ENCODE measurements at places on chromosomes 3 and 15.

DNA sequence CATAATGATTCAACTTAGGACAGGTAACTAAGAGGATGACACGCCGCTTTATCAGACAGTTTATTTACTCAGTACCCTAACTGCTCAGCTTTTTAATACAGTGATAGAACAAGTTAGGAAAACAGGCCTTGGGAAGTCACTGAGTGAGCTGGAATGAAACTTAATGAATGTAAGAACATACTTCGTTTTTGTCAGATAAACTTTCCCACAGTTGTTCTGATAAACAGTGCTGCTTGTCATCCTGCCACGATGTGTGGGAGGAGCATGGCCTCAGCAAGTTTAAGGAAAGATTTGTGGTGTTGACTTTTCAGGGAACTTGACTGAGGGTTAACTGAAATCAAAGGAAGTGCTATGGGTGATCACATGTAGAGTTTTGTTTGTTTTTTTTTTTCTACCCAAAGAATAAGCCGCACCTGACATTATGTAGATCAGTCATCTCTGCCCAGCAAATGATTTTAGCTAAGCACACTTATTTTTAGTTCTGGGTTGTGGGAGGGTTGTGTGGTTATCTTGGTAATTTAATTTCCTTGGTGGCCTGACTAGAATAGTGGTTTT, 5.6 kb upstream of the P2RY14 start:
- no peak for DNase-seq

GRCh38 chr3:156614642-156615511, 59.5 kb upstream of the TIPARP start:
- no peak for DNase-seq

GRCh38 chr3:65939801-65940246, 98.9 kb downstream of the MAGI1 start:
- DNase-seq = no peak

DNA sequence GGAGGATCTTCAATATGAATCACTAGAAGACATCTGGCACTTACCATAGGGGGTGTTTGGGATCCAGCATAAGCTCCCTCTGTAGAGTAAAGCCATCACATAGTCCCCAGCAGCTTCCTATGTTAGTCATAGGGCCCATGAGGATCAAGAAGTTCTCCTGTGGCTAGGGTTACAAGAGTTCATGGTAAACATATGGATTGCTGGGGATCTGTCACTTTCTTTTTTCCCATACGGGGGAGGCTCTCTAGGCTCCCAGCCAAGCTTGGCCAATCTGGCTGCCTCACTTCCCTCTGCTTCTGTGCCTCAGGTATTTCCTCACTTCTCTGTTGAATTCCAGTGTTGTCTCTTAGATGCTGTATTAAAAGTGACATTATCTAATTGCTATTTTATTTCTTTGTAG, 597.9 kb downstream of the PDCD6IP start:
- no peak for DNase-seq

GRCh38 chr15:40087068-40087810, 21.4 kb downstream of the BMF start:
- DNase-seq = no peak

- no peak for DNase-seq
Measured at GRCh38 chr3:16504242-16504641, 9.3 kb downstream of the RFTN1 start.

- DNase-seq = no peak
Measured at GRCh38 chr15:29208352-29208751, 61.3 kb downstream of the NSMCE3 start.

DNA sequence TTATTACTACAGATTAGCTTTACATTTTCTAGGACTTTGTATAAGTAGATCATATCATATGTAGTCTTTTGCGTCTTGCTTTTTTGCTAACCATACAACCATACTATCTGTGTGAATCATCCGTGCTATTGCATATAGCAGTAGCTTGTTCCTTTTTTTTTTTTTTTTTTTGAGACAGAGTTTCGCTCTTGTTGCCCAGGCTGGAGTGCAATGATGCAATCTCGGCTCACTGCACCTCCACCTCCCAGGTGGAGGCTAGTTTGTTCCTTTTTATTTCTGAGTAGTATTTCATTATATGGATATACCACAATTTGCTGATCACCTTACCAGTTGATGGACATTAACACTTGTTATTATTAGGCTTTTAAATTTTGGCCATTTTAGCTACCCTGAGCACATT, 54.5 kb upstream of the TBL1XR1 start:
- no peak for DNase-seq

- DNase-seq = no peak
Measured at GRCh38 chr3:153624310-153625030, 462.4 kb downstream of the RAP2B start.

GRCh38 chr3:175932586-175932985, 1073.5 kb downstream of the NAALADL2 start:
- DNase-seq = no peak

DNA sequence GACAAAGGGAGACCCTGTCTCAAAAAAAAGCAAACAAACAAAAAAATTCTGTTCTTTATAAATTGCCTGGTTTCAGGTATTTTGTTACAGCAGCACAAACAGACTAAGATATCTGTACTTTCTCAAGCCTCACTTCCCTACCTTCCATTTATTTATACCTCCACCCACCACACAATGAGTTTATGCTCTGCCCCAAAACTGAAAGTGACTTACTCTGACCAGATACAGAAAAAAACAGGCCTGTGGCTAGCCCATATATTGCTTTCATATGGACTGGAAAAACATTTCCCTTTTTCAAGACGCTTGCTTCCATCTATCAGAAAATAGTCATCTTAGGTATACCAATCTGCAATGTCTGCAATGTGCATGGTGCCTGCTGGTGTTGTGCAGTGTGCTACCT, 8.7 kb upstream of the GPD1L start:
- no peak for DNase-seq

- DNase-seq = no peak
Measured at GRCh38 chr3:153277029-153277428, 115.0 kb downstream of the RAP2B start.

GRCh38 chr3:179694731-179695130, 41.9 kb downstream of the USP13 start:
- no peak for DNase-seq

GRCh38 chr15:50046867-50047266, 72.2 kb downstream of the ATP8B4 start:
- DNase-seq = no peak

DNA sequence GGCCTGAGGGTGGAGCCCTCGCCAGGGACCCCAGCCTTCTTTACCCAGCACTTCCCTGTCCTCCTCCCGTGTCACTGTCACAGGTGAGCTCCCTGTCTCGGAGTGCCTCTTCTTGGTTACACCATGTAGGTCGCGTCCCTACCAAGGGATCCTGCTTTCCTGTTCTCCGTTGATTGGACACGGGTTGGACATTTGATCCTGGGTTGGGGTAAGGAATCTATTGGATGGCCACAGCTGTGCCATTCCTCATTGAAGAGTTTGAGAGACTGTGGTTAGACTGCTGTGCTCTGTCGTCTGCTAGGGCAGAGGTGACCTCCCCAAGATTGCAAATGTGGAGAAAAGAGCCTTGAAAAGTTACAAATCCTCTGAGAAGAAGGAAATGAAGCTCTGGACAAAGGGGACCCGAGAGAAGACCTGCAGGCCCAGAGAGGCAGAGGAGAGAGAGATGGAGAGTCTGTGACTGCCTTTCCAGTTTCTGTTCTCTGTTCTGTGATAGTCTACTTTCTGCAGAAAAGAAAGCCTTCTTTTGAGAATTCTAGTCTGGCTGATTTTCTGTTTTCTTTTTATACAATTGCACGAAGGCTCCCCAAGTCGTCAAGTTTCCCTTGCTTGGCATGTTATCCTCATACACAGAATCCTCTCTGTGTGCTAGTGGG, 325.7 kb upstream of the RGMA start:
- no peak for DNase-seq

- DNase-seq = no peak
Measured at GRCh38 chr15:23064156-23064555, 24.8 kb upstream of the TUBGCP5 start.

DNA sequence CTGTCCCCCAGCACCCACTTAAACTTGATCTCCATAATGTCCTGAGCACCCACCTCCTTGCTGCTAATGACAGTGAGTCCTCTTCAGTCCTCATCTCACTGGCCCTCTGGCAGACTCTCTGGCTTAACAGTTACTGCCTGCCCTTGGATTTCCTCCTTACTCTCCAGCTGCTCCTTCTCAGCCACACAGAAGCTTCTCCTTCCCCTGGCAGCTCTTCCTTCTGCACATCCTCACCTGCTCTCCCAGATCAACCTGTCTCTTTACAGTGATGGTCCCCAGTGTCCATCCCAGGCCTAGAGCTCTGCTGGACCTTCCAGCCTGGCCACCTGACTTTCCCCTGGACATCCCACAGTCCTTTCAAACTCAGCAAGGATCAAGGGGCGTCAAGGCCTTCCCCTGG, 47.4 kb upstream of the SMAD3 start:
- DNase-seq = no peak

- DNase-seq = no peak
Measured at GRCh38 chr3:66709532-66709931, 208.7 kb upstream of the LRIG1 start.

- DNase-seq = no peak
Measured at GRCh38 chr3:66481071-66482017, 19.5 kb downstream of the LRIG1 start.

DNA sequence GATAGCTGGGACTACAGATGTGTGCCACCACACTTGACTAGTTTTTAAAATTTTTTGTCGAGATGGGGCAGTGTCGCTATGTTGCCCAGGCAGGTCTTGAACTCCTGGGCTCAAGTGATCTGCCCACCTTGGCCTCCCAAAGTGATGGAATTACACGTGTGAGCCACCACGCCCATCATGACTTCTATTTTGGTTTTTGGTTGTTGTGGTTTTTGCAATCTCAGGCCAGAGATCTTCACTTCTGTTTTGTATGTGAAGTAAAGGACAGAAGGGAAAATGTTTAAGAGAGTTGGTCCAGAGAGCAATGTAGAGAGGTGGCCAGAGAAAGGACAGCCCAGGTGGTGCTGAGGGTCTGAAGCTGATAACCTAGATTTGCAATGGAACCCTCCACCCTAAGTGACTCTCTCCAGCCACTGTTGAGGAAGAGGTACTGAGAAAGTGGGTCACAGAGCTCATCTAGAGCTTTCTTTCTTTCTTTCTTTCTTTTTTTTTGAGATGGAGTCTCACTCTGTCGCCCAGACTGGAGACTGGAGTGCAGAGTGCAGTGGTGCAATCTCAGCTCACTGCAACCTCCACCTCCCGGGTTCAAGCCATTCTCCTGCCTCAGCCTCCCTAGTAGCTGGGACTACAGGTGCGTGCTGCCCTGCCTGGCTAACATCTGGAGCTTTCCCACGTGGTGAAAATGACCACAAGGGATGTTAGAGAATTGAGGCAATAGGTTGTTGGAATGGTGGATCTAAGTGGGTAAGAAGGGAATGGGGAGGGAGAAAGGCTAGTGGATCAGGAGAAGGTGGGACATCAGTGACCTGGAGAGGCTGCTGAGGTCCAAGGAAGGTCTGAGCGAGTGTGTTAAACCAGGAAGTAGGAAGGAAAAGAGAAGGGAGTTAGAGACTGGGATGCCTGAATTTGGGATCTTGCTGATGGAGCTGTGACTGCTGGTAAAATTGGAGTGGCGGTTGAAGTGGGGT, 22.4 kb upstream of the SEMA4B start:
- no peak for DNase-seq

GRCh38 chr3:141323936-141324704, 44.2 kb upstream of the ZBTB38 start:
- DNase-seq = no peak

DNA sequence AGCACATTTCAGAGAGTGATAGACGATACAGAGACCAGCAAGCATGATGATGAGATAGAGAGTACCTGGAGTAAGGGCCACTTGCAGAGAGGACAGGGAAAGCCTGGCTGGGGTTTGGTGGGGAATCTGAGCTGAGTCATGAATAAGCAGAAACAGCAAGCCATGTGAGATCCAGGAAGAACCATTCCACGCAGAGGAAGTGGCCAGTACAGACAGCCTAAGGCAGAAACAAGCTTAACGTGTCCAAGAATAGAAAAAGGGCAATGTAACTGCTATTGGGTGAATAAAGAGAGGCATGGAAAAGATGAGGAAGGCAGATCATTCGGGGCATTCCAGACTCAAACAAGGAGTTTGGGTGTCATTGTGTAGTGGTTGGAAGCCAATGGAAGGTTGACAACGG, 816.3 kb upstream of the CFAP20DC start:
- DNase-seq = no peak

DNA sequence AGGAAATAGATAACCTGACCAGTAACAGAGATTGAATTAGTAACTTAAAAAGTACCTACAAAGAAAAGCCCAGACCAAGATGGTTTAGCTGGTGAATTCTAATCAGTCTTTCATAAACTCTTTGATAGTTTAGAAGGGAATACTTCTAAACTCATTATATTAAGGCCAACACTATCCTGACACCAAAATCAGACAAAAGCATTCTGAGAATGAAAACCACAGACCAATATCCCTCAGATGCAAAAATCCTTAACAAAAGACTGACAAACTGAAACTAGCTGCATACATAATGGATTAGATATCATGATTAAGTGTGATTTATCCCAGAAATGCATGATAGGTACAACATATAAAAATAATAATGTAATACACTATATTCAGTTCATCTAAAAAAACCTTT, 115.6 kb downstream of the RFX7 start:
- DNase-seq = no peak

DNA sequence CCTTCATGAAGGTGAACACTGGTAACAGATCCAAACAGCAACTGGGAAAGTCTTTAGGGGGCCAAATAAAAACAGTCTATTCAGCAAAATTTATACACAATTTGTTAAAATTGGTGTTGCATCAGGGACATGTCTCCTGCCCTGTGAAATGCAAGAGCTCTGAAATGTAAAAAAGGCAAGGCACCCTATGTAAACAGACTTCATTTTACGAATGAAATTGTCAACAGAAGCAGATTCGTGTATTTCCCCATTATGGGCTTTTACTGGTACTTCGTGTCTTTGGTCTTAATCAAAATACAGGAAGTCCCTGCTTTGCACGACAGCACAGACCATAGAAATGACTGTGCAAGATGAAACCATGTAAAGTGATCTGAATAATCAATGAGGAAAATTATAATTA, 127.3 kb upstream of the THBS1 start:
- DNase-seq = no peak
